ENCODE measurements at places on chromosomes 1 and 21. TPM values are rescaled to one million over a fixed set of nuclear protein-coding genes. Genes with fewer than 3 reads are reported as not detected.
A peak's percentile ranks its signal among the peaks of the same experiment; 100 is the strongest.

- no peak for DNase-seq
These were observed 42.6 kb downstream of the CD34 start for GRCh38 chr1:207868251-207868773.

DNA sequence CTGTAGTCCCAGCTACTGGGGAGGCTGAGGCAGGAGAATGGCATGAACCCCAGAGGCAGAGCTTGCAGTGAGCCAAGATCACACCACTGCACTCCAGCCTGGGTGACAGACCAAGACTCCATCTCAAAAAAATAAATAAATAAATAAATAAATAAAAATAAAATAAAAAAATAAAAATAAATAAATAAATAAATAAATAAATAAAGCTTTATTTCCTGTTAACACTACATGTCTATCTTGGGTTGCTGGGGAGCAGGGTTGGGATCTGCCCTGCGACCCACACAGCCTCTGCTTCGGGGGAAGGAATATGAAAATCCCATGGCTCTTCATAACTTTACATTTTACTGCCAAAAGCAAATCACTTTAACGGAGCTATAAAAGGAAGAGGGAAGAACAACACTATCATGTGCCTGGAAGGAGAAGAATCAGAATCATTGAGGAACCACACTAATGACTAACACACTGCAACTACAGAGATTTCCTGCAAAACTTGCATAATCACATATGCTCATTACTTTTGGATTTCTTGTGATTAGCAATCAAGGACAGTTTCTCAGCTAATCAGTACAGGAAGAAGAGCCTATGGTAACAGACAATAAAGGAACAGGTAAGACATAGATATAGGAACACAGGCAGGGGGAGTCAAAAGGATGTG is 72.8 kb upstream of the CD55 start:
- no peak for DNase-seq

Gene A3GALT2
- total RNA-seq = not detected

DNA sequence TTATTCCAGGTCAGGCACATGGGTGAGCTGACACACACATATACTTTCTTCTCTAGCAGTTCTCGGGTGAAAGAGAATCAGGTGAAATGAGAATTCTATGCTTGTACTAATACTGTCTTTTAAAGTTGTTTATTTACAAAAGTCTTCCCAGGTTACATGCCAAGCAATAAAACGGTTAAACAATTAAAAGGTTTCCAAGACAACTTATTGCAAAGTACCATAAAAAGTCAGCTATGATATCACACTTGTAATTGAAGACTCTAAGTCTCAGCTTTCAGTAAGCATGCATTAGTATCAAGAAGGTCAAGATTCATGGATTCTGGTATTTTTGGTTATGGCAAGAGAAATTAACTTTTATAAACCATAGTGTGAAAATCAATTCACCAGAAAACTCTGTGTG is 171.4 kb downstream of the PDE4B start:
- no peak for DNase-seq

DNA sequence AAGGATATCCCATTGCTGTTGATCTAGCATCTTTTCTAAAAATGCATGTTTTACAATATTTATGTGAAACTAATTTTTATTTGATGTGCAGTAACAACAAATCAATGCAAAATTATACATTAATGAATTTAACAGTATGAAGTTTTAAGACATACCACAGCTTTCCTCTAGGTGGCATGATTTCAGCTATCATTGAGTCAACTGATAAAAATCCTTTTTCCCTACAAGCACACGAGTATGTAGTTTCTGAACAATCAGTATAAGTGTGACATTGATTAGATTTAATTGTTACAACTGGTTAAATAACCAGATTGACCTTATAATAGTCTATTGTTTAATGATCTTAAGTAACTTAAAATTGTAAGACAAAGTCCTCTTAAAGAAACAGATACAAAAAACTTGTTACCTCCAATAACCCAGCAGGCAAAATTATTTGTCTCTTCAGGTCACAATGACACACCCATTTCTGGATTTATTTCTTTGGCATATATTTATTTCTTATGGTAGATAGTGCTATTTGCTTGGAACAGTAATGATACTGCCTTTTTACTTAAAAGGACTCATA is 5.8 kb upstream of the TGFB2 start:
- no peak for DNase-seq

Gene UTS2
- total RNA-seq = not detected

DNA sequence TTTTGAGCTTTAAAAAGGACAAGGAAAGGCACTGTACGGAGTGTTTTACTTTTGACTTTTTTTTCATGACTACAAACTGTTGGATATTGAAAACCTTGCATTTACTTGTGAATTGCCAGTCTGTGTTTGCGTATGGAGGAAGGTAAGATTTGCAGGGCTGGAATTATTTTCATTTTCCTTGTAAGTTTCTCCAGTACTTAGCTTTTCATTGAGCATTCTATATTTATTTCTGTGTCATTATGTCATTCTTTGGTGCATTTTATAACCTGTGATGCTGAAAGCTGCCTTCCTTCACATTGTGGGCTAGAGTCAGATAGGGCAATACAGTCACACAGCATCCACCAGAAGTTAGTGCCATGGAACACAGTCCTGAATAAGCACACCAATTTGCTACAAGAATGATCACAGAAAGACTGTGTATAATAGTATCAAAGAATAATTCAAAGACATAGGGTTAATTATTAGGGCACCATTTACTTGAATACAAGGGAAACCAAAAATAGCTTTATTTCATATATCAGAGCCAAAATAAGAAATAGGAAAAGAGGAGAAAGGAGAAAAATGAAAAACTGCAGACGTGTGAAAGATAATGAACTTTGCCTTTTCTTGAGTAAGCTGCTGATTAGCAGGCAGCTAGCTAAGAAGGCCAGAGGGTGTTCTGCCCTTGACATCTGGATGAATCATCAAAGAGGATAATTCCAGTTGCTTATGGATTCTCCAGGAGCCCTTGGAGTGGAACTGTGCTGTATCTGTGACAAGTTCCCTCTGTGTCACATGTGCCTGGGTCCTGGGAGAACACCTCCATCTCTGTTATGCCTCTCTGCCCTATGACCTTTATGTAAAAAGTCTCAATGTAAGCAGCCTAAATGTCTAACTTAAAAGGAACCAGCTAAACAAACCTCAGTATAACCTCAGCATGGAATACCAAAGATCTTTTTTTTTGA is 8.0 kb upstream of the FAM20B start:
- no peak for DNase-seq

GRCh38 chr1:14959059-14959694 is 194.4 kb upstream of the TMEM51 start:
- DNase-seq = no peak

DNA sequence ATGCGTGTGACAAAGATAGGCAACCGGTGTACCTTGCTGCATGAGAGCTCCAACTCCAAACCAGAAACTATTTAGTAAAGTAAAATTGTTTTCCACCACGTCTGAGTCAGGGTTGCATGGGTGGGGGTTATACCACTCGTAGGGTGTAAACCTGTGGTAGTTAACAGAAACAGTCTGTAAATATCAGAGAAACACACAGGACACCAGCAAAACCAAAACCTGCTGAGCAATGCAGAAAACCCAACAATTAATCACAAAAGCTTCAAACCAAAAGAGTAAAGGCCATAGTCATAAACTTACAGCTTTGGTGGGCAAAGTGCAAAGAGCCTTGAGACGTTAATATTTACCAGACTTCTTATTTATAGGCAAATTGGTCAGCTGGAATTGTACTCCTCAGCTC is 282.7 kb downstream of the BACH1 start:
- no peak for DNase-seq

Gene KIF17
- 0.27 TPM for total RNA-seq

Gene KAZN
- total RNA-seq = 0.54 TPM

Gene MAN1C1
- 0.54 TPM for total RNA-seq

Gene SPRR2G
- total RNA-seq = not detected

Gene GCSAML
- total RNA-seq = 16.4 TPM

GRCh38 chr21:34545079-34545884 is 33.3 kb upstream of the KCNE1 start:
- peak; percentile 62 for DNase-seq

Gene BMP8B
- 0.27 TPM for total RNA-seq

DNA sequence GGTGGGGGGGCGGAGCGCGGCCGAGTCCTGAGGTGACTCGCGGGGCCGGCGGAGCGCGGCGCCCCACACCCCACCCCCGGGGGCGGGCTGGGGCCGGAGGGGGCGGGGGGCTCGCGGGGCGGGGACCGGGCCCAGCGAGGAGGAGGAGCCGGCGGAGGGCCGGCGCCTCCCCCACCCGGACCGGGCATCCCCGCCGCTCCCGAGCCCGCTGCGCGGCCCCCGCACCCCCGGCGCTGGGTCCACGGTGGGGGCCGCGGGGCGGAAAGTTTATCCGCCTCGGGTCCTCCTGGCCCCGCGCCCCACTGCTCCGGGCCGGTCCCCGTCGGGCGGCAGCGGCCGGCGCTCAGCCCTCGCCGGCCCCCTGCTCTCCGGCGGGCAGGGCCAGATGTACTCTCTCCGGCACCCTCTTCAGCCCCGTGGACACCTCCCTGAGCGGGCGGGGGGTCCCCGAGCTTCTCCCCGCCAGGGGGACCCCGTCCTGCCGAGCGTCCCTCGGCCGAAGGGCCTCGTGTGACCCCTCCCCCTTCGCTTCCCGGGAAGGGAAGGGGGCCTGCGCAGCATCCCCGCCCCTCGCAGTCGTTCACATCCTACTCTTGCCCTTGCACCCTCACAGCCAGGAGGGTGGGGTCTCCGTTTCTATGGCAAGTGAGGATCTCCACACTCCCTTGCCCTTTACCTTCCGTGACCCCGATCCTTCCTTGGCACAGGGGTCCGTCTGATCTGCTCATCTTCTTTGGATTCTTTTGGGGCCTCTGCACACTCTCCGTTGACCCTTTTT is 663 bp downstream of the CAMTA1 start:
- DNase-seq = peak; percentile 34

- no peak for DNase-seq
These were observed 338.5 kb downstream of the PTPRU start for GRCh38 chr1:29574871-29575270.

DNA sequence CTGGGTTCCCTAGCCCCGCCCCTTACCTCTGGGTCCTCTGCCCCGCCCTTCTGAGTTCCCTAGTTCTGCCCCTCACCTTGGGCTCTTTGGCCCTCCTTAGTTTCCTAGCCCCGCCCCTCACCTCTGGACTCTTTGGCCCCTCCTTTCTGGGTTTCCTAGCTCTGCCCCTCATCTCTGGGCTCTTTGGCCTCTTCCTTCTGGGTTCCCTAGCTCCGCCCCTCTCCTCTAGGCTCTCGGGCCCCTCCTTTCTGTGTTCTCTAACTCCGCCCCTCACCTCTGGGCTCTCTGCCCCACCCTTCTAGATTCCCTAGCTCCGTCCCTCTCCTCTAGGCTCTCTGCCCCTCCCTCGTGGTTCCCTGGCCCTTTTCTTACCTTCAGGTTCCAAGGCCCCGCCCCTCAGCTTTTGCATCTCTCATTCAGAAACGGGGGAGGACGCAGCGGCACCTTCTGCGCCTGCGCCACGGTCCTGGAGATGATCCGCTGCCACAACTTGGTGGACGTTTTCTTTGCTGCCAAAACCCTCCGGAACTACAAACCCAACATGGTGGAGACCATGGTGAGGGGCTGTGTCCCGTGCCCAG is 88.5 kb downstream of the PTPRU start:
- DNase-seq = no peak

Gene TPRG1L
- total RNA-seq = 18.9 TPM

DNA sequence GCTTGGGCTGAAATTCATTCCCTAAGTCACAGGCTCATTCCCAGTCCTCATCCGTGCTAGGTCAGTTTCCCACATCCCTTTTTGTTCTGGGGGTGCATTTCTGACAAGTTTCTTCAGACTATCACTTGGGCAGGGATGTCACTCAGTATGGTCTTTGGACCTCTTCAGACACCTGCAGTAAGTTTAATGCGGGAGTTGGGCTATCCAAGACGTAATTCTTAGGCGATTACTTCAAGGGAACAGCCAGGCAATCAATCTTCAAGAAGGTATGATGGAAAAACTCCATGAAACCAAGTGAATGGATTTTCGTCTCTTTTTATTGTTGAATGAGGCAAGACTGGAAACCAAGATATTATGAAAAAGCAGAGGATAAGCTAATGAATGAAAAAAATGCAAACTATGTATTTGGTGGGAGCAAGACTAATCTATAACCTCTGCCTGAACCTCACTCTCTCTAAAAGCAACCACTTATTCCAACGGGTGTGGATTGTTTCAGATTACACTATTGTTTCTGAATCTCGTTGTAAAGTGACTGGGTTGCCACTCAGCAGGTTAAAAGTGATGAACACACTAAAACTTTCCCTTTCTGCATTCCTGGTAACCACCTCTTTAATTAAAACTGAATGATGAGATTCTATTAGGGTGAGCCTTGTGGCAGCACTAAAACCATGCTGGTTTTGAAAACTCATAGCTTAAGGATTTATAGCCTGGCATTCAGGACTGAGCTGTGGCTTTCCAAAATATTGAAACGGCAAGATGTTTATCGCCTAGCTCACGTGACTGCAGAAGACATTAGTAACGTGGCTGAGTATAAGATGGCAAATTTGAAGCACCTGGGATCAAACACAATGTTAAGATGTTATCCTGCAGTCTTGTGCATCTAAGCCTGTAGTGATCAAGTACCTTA is 1.1 kb downstream of the RASAL2 start:
- DNase-seq = no peak

DNA sequence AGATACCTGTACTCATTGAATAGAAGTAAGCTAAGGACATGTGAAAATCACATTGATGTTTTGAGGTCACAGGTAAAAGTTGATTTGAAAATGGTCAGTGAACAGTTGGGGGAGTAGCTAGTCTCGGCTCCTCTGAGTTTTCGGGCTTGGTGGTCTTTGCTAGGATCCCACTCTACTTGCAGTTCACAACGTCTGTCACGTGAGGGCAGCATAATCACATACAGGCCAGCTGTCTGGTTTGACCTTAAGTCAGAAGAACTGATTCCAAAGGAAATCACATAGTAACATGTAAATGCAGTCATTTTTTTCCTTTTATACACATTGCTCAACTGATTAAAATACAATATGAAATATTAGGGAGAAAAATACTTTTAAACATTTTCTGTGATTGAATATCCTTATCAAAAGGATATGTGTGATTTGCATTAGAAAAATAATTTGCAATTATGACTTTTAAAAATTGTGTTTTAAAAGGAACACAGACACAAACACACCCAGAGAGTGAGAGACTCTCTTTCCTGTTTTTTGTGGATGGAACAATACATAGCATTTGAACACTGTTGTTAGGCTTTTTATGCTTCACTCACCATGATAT is 21.8 kb upstream of the PDC start:
- peak; percentile 80 for DNase-seq

GRCh38 chr1:1605034-1605591 is 5.2 kb upstream of the FNDC10 start:
- DNase-seq = no peak

Gene FGGY
- total RNA-seq = 10.8 TPM

Gene TRAF3IP3
- 32.9 TPM for total RNA-seq

Gene EXTL1
- under 0.01 TPM for total RNA-seq

- peak; percentile 49 for DNase-seq
These were observed 36.8 kb upstream of the DUSP10 start for GRCh38 chr1:221778535-221779142.
